ENCODE measurements at places on chromosomes 5 and 9. TPM values are rescaled to one million over a fixed set of nuclear protein-coding genes. Genes with fewer than 3 reads are reported as not detected.

DNA sequence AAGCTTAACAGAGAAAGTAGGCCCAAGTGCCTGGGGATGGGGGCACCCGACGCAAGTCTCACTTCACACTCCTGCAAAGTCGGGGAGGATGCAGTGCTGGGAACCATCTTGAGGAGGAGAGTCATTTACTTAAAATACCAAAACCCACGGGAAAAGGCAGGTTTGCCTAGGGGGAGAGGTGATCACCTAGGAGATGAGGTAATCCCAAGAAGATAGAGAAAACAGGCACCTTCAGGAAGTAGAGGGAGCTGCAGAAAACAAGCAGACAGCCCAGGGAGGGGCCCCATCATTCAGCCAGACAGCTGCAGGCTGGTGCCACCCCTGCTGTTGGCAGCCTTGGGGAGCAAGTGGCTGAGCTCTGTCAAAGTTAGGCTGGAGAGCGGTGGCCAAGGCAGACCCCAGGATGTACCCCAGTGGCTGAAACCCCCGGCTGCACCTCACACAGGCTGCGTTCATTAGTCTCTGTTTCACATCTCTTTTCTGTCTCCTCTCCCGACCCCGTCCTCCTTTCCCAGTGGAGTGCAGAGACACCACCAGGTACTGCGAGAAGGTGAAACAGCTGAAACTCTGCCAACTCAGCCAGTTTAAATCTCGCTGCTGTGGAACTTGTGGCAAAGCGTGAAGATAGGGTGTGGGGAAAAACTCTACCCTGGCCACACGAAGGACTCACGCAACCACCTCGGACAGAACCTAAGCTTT is 124.9 kb downstream of the SAXO1 start:
- DNase-seq = no peak

DNA sequence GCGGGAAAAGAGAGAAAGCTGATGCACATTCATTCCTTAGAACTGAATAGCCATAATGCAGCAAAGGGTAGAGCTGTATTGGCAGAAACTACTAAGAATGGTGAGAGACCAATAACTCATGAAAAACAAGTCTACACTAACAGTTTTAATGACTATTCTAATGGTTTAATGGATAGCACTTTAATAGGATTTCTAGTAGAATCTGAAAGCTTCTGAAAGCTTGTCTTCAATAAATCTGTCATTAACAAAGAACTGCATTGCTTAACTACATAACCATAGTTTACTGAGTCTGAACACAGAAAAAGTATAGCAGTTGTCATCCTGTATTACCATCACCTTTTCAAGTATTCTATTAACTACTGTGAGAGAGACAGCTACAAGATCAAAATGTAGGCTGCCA is 617.8 kb upstream of the DMAC1 start:
- no peak for DNase-seq

DNA sequence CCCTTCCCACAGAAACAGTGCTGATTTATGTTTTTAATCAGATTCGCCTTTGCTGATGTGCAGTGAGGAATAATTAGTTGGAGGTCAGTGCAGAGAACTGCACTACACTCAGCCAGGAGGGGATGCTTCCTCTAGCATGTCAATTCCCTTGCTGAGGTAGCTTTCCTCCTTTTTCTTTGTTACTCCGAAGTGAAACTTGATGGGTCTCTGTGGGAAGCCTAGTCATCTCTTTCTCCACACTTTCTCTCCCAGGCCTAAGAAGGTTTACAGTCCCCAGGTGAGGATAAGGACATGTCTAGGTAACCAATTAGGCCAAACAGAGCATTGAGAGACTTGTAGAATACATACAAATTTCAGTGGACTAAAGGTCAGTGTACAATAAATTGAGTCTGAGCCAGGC is 461.8 kb downstream of the KIF4B start:
- no peak for DNase-seq

GRCh38 chr5:126676195-126676624 is 75.5 kb downstream of the PHAX start:
- no peak for DNase-seq

- DNase-seq = no peak
Measured at GRCh38 chr5:138054206-138054605, 21.3 kb upstream of the FAM13B start.

DNA sequence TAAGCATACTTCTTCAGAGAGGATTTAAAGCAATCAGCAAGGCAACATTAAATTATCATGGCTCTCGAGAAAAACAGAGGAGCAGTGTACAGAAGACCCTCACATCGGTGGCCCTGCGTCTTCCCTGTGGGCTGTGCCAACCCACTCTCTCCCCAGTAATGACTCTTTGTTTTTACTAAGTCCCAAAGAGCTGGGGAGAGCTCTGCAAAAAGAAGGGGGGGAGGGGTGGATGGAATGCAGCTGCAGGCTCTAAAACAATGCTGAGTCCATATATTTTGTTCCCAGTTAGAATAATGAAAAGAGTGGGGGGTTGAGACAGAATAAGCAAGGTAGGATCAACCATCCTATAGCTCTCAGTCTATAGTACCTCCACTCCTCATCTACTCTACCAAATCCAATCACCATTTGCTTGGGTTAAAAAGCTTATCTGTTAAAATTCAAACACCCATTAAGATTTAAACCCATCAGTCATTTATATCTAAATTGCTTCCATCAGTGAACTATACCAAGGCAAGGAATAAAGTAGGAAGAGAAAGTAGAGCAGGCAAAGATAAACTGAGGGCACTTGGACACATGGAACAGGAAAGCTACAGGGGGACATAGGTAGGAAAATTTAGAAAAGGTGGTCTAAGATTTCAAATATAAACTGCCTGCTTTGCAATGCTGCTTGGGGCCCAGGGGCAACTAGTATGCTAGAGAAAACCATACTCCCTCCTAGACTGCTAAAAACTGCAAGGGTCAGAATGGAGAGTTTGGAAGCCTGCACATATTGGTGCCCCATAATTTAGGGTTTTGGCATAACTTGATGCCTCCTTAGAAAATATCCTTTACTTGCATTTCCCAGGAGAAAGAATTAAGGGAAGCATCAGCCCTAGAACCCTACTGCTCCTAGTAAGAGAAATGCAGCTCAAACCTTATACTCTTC is 20.6 kb downstream of the ELL2 start:
- no peak for DNase-seq

DNA sequence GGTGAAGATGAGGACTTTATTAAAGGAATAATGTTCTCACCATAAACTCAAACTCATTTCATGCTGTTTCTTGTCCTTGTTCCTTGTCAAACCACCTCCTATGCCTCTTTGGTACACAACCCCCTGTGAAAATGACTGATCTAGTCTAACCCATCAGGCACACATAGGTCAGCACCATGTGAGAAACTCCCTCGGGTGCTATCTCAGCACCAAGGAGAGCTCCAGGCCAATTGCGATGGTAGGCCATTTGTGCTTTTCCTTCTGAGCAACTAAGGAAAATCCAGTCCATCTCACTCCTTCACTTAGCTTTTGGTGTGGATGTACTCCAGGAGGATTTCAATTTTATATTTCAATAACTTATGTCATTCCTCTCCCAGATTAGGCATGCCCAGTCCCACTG is 199.8 kb downstream of the ZNF608 start:
- peak; percentile 18 for DNase-seq

GRCh38 chr5:5419291-5420210 is 2.9 kb upstream of the ICE1 start:
- DNase-seq = no peak

Gene ADAMTSL1
- total RNA-seq = 32.1 TPM

Measured in mucosa of descending colon (tissue), 3 donors.